Sigmoid colon (tissue), 7 donors: ENCODE measurements at places on chromosomes 2 and 18. TPM values are rescaled to one million over a fixed set of nuclear protein-coding genes. Genes with fewer than 3 reads are reported as not detected.

DNA sequence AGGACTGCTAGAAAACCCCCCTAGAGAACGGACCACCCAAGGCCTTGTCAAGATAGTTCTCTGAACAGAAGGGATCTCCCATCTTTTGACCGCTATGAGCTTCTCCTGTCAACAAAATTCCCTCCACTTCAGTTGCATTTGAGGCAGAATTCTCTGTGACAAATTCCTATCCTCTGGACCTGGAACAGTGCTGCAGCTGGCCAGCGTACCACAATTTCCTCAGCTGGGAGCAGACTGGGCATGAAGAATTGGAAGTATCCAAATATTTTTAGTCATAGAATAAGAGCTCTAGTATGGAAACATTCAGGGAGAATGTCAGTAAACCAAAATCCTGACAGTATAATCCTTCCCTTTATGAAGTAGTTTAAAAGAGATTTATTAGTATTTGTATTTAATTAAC lies 147.1 kb upstream of the BOD1L2 start:
- no peak overlapping the region for H3K4me3 ChIP-seq
- DNase-seq = no peak
- no peak overlapping the region for H3K27ac ChIP-seq
- no peaks in the 10 kb centered on the region for H3K27me3 ChIP-seq
- no peaks in the 10 kb centered on the region for H3K4me1 ChIP-seq

- no peak overlapping the region for H3K4me3 ChIP-seq
- DNase-seq = no peak
- H3K36me3 ChIP-seq = no peaks in the 10 kb centered on the region
- no peak overlapping the region for H3K27ac ChIP-seq
- H3K4me1 ChIP-seq = no peaks in the 10 kb centered on the region
Observed at GRCh38 chr2:225226441-225226840, 173.1 kb upstream of the NYAP2 start.

GRCh38 chr18:8849696-8850095 lies 144.3 kb downstream of the MTCL1 start:
- H3K27me3 ChIP-seq = no peaks in the 10 kb centered on the region
- DNase-seq = no peak
- H3K4me3 ChIP-seq = no peak overlapping the region

GRCh38 chr2:106041150-106041549 lies 153.0 kb downstream of the UXS1 start:
- H3K4me3 ChIP-seq = no peak overlapping the region
- H3K4me1 ChIP-seq = peaks cover 36% of the 10 kb centered on the region
- H3K36me3 ChIP-seq = no peaks in the 10 kb centered on the region
- H3K27ac ChIP-seq = no peak overlapping the region
- H3K27me3 ChIP-seq = no peaks in the 10 kb centered on the region

GRCh38 chr2:149313512-149313972 lies 16.8 kb upstream of the LYPD6 start:
- H3K27ac ChIP-seq = no peak overlapping the region
- H3K36me3 ChIP-seq = no peaks in the 10 kb centered on the region
- H3K4me3 ChIP-seq = no peak overlapping the region

GRCh38 chr2:136051001-136051724 lies 65.7 kb upstream of the DARS1 start:
- no peak for DNase-seq
- no peaks in the 10 kb centered on the region for H3K36me3 ChIP-seq
- H3K4me1 ChIP-seq = no peaks in the 10 kb centered on the region
- no peaks in the 10 kb centered on the region for H3K27me3 ChIP-seq

- no peaks in the 10 kb centered on the region for H3K27me3 ChIP-seq
- H3K4me3 ChIP-seq = no peak overlapping the region
- no peak overlapping the region for H3K27ac ChIP-seq
- H3K4me1 ChIP-seq = no peaks in the 10 kb centered on the region
Observed at GRCh38 chr2:70456585-70457495, 96.8 kb downstream of the TGFA start.

DNA sequence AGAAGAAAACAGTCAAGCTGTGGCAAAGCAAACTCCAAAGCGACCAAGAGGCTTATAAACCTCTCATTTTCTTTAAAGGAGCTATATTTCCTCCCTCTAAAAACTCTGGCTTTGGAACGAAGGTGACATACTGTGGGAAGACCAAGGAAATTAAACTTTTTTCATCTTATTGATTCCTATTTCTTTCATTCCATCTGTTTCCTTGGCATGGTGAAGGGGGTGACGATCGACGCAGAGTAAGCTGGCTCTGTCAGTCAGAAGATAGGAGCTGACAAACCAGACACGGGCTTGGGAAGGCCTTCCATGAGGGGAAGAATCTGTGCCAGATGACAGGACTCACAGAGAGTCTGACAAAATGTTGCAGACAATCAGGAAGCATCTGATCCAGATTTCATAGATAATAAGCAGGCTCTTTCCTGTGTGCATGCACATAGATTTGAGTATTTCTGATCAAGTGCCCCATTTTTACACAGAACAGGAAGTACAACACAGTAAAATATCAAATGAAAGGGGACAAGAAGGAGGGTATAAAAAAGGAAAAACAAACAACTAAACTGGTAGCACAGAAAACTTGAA lies 261.7 kb downstream of the SATB2 start:
- no peaks in the 10 kb centered on the region for H3K36me3 ChIP-seq
- no peak overlapping the region for H3K4me3 ChIP-seq
- DNase-seq = no peak
- no peaks in the 10 kb centered on the region for H3K27me3 ChIP-seq
- no peaks in the 10 kb centered on the region for H3K4me1 ChIP-seq
- no peak overlapping the region for H3K27ac ChIP-seq

DNA sequence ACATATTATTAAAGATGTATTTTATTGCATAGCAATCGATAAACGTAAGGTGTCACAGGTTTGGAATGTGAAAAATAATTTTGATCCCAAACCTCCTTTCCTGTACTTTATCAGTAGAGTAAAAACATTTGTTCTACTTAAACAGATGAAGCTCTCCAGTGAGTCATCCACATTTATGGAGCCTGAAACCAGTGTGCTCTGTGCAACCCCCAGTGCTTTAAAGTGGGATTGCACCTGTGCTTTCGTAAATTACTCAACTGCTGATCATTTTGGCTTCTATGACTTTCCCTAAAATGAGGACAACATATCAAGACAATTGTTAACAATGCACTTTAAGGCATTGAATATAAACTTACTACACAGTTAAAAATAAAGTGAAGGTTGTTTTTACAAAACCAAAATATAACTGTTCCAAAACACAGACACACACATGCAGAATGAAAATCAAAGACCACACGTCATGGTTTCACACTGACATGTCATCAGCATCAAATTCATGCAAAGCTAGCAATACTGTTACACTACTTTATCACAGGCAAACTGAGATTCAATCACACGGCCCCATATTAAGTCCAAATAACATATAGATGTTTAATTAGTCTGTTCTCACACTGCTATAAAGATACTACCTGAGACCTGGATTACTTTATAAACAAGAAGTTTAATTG lies 9.7 kb downstream of the TMEM18 start:
- no peaks in the 10 kb centered on the region for H3K27me3 ChIP-seq

DNA sequence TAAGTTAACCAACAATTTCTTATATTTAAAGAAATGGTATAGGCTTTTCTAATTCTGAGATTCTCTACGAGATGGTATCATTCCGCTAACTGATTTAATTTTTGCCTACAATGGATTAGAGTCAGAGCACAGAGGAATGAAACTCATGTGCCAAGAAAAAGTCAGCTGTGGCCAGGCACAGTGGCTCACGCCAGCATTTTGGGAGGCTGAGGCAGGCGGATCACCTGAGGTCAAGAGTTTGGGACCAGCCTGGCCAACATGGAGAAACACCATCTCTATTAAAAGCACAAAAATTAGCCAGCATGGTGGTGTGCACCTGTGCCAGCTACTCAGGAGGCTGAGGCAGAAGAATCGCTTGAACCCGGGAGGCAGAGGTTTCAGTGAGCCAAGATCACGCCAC lies 17.0 kb upstream of the TTN start:
- no peaks in the 10 kb centered on the region for H3K36me3 ChIP-seq
- no peaks in the 10 kb centered on the region for H3K27me3 ChIP-seq
- H3K4me3 ChIP-seq = no peak overlapping the region
- DNase-seq = no peak

DNA sequence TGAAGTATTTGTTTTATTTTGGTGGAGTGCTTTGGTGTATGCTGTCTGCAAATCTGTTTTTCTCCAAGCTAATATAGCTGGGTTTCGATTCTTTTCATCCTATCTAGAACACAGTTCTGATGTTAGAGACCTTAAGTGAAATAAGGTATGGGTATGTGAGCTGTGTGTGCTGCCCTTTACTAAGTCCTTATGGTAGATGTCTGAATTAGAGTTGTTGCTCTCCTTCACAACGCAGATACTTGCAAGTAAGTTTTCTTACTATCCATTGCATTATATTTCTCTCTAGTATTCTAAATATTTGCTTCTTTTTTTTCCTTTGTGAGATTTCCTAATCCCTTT lies 38.6 kb downstream of the AGFG1 start:
- no peak overlapping the region for H3K27ac ChIP-seq
- no peak for DNase-seq
- no peaks in the 10 kb centered on the region for H3K36me3 ChIP-seq

DNA sequence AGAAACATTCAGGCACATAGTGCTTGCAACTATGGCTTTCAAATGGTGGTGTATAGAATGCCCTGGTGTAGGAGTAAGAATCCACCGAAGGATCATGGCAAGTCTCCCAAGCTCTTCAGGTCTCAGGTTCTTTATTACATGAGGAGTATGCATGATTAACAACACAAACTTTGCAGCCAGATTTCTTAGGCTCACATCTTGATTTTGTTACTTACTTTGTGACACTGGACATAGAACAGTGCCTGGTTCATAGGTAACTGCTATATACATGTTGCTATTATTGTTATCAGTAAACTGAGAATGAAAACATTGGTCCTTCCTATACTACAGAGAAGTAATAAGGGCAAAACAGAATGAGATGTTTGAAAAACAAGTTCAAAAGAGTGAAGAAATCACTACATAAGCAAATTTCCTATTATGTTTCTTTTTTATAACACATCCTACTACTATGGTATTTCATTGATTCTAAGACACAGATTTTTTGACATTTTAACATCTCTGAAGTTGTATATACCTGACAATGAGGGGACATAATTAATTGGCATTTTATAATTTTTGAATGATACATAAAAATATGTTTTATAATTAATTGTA lies 284.9 kb downstream of the C1D start:
- peaks cover 12% of the 10 kb centered on the region for H3K4me1 ChIP-seq
- DNase-seq = no peak
- H3K4me3 ChIP-seq = no peak overlapping the region
- H3K27ac ChIP-seq = no peak overlapping the region

- no peak overlapping the region for H3K27ac ChIP-seq
- H3K4me3 ChIP-seq = no peak overlapping the region
- no peak for DNase-seq
- peaks cover 5% of the 10 kb centered on the region for H3K4me1 ChIP-seq
- no peaks in the 10 kb centered on the region for H3K27me3 ChIP-seq
Observed at GRCh38 chr2:119765433-119766002, 5.8 kb downstream of the PTPN4 start.

GRCh38 chr2:69386360-69386759 lies 667 bp downstream of the GFPT1 start:
- H3K27ac ChIP-seq = peak overlapping the region; percentile 87
- peak overlapping the region; percentile 84 for H3K4me3 ChIP-seq
- no peaks in the 10 kb centered on the region for H3K36me3 ChIP-seq
- no peak for DNase-seq
- peaks cover 29% of the 10 kb centered on the region for H3K4me1 ChIP-seq

- DNase-seq = peak; percentile 78
- H3K4me1 ChIP-seq = no peaks in the 10 kb centered on the region
- no peaks in the 10 kb centered on the region for H3K27me3 ChIP-seq
- H3K36me3 ChIP-seq = no peaks in the 10 kb centered on the region
- peak overlapping the region; percentile 96 for H3K27ac ChIP-seq
Observed at GRCh38 chr2:158457826-158458616, 1.3 kb downstream of the PKP4 start.

Gene ALPG
- polyA plus RNA-seq = not detected

Gene LYPD6B
- polyA plus RNA-seq = 1.2 TPM

Gene TMEM17
- not detected for polyA plus RNA-seq

Gene ZC3H6
- polyA plus RNA-seq = 0.60 TPM

Gene KLHL30
- not detected for polyA plus RNA-seq

Gene VIL1
- polyA plus RNA-seq = 172 TPM
